Left hindlimb (tissue), 1 donor: ENCODE measurements at places on chromosomes 1 and 21.
A peak's percentile ranks its signal among the peaks of the same experiment; 100 is the strongest.

DNA sequence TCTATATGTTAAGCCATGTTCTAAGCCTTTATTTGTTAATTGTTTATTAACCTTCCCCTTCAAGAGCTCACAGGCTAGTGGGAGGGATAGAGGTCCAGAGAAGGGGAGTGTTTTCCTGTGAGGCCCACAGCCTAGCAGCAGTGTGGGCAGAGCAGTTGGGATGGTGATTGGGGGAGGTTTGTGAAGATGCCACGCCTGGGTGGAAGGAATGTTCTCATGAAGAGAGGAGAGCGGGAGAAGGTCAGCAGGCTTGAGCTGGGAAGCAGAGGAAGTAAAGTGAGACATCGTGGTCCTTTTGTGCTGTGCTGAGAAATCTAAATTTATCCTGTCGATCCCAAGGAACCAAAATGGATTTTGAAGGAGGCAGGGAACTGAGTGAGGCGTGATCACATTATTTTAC, 42.6 kb downstream of the TRAPPC10 start:
- DNase-seq: no peak

DNA sequence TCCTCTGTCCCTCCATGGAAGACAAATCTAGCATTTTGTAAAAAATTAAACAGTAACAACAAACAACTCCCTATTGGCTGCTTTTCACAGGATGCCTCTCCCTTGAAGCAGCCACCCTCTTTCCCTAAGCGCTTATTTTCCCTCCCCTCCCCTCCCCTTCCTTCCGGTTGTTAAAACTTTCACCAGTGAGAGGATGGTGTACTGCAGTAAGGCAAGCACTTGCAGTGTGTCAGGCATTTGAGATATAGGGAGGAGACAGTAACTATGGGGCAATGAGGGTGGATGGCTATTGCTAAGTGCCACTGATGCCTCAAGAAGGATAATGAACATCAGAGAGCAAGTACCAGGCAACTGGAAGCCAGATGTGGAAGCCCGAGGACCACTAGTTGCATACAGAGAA, 19.1 kb upstream of the KIAA1614 start:
- DNase-seq: no peak

GRCh38 chr1:20194757-20195461, 8.6 kb upstream of the PLA2G2C start:
- DNase-seq: peak; percentile 45

DNA sequence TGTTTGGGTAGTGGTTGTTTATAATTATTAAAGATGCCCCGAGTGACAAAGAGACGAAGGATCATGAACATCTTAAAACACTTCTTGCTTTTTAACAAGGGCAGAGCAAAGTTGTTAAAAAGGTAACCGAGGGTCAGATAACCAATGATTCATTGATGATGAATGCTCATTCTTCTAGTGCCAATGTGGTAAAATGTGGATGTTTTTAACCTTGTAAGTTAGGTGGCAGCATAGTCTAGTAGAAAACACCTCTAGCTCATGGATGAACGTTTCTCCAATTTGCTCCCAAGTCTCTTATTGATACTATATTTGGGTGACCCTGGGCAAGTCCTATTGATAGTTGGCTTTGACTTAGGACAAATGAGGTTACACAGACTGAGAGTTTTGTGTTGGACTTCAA, 167.9 kb downstream of the KIF26B start:
- no peak for DNase-seq

GRCh38 chr1:41362357-41362721, 1.1 kb downstream of the FOXO6 start:
- peak; percentile 41 for DNase-seq

DNA sequence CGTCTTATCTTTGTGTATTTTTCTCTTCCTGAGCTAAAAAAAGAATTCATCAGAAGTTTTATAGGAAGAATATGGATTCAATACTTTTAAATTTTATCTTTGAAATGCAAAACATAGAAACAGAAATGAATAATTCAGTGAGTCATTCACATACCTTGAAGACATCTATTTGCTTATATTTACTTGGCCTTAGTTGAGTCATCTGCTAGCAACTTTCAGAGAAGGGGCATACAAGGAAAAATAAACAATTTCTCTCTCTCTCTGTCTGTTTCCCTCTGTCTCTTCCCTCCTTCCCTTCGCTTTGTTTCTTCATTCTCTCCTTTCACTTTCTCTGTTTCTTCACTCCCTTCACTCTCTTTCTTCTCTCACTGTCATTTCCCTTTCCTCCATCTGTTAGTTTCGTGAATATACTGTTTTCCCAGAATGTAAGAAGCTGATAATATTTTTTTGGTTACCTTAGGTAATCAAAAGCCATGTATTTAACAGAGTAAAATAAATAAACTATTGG, 477.2 kb downstream of the BRINP3 start:
- DNase-seq: no peak

GRCh38 chr1:207362962-207363860, 41.7 kb downstream of the CD55 start:
- DNase-seq: no peak

GRCh38 chr1:203366476-203366875, 15.6 kb upstream of the FMOD start:
- DNase-seq: no peak

DNA sequence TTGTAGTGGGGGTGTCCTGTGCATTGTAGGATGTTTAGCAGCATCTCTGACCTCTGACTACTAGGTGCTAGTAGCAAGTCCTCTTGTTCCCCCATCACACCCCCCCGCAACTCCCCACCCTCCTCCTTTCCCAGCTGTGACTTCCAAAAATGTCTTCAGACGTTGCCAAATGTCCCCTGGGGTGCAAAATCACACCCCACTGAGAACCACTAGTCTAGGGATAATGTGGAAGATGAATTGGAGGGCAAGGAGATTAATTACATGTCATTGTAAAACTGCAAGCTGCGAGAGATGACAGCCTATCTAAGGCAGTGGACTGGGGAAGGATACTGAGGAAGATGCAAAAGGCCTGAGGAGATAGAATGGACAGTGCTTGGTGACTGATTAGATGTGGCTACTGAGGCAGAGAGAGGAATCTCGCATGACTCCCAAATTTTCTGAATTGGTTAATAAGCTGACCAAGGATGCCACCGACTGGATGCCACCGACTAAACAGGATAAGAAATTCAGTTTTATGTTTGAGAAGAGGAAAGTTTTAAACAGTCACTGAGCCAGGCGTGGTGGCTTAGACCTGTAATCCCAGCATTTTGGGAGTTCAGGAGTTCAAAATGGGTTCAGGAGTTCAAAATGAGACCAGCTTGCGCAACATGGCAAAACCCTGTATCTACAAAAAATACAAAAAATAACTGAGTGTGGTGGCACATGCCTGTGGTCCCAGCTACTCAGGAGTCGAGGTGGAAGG, 3.1 kb upstream of the JAK1 start:
- DNase-seq: no peak

- no peak for DNase-seq
These were observed 15.2 kb downstream of the CHML start for GRCh38 chr1:241624935-241625334.

- DNase-seq: peak; percentile 2
These were observed 21.7 kb downstream of the TTC39A start for GRCh38 chr1:51308636-51309035.

DNA sequence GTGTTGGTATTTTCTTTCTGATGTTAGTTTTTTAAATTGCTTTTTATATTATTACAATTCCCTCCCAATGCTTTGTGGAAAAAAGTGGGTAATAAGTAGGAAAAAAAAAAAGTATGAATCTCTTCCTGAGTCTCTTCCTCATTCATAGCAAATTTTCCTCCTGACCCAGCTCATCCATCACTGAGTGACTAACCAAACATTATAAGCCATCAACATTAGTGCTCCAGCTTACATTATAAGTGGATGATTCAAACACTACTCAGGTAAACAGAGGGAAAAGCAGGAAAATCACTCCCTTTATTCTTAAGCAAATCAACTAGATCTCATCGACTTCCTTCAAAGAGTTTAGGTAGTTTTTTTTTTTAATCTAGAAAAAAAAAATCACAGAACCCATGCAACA, 15.4 kb upstream of the SAMD13 start:
- DNase-seq: no peak

- no peak for DNase-seq
These were observed 261.7 kb downstream of the PCP4 start for GRCh38 chr21:40128891-40129290.

GRCh38 chr1:204495078-204495753, 611 bp upstream of the PIK3C2B start:
- no peak for DNase-seq

DNA sequence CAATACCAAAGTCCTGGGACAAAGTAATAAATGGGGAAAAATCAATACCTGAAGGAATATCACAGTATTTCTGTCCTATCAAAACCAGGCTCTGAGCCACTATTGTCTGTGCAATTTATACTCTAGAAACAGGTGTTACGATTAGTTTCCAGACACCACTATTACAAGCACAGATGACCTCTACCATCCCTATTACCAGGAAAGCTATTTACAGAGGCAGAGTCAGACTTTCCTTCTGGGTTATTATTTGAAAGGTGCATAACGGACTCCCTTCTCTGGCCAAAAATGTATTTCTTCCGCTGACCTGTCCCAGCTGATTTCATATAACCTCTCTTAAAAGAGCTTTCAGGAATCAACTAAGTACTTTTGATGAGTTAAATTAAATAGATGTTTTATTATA, 154.6 kb upstream of the LRRC7 start:
- no peak for DNase-seq

GRCh38 chr1:207424570-207425131, 29.5 kb upstream of the CR2 start:
- DNase-seq: no peak

- DNase-seq: no peak
These were observed 32.7 kb downstream of the WDTC1 start for GRCh38 chr1:27267153-27267552.
